Kasumi-1 (cell line): ENCODE measurements at places on chromosomes 7 and 10.
A peak's percentile ranks its signal among the peaks of the same experiment; 100 is the strongest.

DNA sequence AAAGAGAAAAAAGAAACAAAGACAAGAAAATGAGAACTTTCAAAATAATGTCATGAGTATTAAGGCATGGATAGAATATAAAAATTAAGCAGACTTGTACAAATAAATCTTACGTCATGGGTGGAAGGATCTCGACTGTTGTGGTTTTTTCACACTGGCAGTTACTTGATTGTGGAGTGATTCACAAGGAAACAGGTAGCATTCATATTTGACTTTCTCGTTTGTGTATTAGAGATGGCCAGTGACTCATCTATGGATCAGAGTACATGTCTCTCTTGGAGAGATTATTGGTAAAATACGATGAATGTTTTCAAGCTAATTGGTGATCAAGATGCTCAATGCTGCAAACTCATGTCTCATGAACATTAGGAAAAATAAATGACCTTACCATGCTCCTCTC is 564.3 kb downstream of the GATA3 start:
- DNase-seq: no peak

DNA sequence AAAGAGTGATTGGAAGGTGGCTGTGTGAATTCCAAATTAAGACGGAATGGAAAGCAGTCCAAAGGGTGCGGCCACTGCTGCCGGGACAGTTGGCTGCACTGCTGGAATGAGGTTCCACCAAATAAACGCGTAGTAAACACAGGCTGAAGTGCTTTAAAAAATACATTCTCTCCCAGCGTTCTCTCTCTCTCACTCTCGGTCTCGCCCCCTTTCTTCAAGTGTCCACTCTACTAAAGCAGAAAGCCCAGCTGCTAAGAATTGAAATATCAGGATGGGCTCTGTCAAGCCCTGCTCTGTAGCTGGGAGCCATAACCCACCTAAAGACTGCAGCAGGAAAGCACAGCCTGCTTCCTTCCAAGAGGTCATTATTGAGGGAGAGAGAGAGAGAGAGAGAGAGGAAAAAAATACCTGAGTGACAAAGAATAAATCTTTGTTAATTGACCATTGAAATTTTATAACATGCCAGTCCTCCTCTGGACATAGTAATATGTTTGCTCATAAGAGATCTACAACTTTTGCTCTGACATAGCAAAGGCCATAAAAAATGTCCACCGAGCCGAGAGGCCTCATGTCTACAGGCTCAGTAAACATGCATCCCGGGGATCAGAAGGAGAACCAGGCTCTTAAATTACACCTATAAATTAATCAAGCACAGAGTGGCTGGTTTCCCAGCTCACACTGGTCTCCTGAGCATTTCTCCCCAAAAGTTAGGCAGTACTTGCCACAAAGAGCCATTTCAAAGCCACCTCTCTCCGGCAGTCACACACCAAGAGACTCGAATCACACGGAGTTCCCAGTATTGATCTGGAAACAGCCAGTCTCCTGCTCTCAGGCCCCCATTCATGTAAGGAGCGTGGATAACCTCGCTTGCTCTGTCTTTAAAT is 72.8 kb downstream of the FGFR2 start:
- no peak for DNase-seq

- DNase-seq: no peak
These were observed 22.0 kb downstream of the CRPPA start for GRCh38 chr7:16399265-16399831.

DNA sequence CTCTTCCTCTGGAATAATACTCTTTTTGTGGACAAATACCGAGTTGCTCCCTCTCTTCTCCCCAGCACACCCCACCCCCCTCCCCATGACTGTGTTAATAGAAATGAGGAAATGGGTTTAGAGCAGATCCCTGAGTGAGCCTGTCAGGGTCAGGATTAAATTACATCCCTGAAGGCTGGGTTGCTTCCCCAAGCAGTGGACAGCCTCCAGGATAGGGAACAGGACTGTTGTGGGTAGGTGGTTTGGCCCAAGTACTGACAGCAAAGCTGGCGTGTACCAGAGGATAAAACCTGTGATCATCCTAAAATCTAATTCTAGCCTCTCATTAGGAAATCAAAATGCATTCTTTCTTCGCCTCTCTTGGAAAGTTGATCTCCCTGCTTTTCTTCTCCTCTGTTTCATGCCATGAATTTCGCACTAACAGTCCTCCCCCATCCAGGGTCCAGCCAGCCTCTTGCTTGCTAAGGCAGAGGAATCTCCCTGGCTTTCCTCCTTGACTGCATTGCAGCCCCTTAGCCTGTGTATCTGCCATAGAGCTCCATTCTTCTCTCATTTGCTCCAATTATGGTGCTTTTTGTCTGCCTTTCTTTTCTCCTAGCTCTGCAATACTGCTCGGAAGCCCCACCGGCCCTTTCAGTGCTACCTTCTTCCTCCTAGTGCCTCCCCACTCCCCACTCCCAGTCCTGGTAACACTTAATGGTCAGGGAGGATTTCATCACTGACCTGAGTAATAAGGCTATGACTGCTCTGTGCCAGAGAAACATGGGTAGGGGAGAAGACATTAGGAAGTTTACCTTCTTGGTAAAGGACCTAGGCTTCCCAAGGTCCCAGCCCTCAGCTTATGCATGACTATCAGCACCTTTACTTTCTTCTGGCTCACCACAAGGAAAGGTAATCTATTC is 8.4 kb downstream of the LRRC4 start:
- peak; percentile 44 for DNase-seq

GRCh38 chr10:63711361-63711760 is 190.2 kb downstream of the REEP3 start:
- no peak for DNase-seq

DNA sequence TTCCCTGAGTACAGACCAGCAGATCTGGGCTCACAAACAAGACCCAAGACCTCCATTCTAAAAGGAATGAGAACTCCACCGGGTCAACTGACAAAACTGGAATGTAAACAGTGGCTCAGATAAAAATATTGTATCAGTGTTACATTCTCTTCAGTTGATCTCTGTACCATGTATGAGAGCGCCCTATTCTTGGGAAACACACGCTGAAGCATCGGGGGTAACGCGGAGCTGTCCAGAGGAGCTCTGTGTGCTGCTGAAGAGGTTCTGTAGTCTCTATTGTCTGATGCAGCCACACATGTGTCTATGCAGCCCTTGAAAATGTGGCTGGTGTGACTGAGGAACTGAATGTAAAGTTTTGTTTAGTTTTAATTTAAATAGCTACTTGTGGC is 39.7 kb downstream of the HIPK2 start:
- no peak for DNase-seq

DNA sequence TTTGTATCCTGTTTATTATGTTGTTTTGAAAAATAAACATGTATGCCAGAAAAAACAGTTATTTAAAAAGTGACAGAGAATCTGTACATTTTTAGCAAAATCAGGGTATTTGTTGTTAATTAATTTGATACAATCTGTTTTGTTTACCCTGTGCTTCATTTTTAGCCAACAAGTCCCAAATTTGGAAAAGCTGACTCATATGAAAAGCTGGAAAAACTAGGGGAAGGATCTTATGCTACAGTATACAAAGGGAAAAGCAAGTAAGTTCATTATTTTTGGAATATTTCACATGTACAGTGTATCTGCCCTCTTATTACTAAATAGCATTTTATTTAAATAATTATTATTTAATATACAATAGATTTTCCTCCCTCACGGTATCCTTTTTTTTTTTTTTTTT is 151.4 kb downstream of the CDK14 start:
- no peak for DNase-seq

DNA sequence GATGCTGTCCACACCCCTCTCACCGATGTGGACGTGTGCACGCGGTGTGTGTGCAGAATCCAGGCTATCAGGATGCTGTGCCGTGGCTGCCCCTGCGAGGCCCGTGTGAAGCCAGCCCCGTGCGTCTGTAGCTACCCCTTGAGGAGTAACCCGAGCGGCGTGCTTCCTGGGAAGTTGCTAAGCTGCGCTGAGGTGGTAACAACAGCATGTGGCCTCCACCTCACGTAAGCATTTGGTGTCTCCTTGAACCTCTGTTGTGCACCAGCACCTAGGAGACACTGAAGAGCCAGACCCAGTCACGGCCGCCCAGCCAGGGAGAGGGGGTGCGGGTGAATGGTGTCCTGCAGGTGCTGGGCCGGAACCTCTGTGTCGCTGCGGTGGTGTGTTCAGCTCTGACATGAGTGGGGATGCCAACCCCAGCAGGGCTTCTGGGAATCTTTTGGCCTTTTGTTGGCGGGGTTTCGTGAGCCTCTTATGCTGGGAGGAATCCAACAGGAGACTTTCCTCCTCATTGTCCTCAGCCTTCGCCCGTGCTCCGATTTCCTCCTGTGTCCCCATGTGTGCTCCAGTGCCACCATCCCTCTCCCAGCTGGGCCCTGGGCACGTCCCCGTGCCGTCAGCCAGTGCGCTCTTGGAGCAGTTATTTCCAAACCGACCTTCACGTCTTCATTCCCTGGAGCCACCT is 60.4 kb downstream of the DNAJB6 start:
- DNase-seq: no peak

- no peak for DNase-seq
These were observed 139.5 kb downstream of the SDK1 start for GRCh38 chr7:3440509-3440908.

GRCh38 chr7:17679458-17679857 is 260.8 kb downstream of the SNX13 start:
- DNase-seq: no peak

DNA sequence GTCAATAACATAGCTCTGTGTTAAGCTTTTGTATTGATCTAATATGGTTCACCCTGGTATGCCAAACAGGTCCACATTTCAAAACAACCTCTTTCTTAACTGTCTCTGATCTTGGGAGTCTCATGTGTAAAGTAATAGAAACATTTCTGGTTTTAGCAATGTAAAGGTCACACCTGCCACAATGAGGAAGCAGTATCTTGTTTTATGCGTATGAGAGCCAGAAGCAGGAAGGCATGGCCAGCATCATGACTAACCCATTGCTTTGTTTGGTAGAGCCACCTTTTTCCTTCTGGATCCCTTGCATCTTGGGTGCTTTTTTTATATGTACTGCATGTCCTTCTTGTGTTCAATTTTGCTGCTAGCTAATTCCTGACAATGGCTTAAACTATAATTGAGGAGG is 411.3 kb upstream of the SEMA3C start:
- no peak for DNase-seq
